Activated naive CD4-positive, alpha-beta T cell treated with Interleukin-2 at 50 U/mL for 16 hours (primary cell): ENCODE measurements at places on chromosomes 5 and 9.

- no peak for DNase-seq
Measured at GRCh38 chr5:143435210-143435657, 31.7 kb upstream of the NR3C1 start.

GRCh38 chr9:92173318-92173717 is 58.1 kb upstream of the SPTLC1 start:
- no peak for DNase-seq

GRCh38 chr9:38727497-38728001 is 7.6 kb upstream of the FAM240B start:
- no peak for DNase-seq

DNA sequence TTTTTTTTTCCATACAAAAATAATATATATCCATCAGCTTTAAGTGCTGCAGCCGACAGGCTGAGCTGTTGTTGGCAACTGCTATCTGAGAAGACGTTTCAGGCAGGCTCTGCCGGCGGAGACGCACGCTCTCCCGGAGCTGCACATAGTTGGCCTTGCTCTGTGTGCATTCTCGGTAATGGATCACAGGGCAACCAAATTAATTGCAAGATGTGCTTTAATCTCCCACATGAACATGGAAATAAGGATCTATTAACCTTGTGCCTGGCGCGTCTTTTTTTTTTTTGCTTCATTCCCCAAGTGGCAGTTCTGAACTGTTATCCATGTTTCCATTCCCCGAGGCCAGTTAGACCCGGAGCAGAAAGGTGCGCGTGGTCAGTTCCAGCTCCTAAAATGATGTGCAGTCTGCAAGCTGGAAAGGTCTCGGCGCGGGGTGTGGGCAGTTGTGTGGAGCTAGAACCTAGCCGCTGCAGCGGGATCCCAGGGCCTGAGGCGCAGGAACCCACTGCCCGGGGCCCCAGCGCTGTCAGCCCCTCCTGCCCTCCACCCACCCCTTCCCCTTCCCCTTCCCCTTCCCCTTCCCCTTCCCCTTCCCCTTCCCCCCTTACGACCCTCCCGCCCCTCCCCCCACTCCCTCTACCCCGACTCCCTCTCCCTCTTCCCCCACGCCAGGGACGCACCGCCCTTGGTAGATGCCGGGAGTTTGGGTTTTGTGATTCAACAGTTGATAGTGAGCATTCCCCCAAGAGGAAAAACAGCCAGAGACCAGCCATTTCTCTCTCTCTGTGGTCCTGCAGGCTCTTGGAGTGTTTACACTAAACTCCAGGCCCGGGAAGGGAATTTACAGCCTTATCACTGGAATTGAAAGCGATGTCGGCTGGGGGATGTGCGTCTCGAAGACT is 137.8 kb downstream of the CEP120 start:
- no peak for DNase-seq

DNA sequence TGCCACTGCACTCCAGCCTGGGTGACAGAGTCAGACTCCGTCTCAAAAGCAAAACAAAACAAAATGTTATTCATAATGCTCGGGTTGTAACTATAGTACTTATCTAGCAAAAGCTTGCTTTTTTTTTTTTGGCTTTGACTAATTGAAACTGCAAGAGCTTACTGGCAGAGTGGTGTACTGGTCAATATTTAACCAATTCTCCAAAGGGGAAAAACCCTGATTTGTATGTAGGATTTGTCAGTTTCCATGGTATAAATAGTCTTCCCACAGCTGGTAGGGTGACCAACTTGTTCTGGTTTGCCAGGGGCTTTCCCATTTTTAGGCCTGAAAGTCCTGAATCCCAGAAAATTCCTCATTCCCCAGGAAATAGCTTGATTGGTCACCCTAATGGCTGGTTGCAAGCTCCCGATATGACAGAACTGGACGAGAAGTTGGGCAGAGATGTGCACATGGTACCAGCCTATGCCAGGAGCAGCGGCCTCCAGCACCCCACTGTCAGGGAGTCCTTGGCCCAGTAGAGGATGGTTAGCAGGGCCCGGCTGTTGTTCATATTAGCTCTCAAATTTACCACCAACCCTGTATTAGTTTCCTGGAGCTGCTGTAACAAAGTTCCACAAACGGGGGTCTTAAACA is 58.0 kb downstream of the FXN start:
- no peak for DNase-seq

GRCh38 chr9:87063871-87064270 is 116.6 kb upstream of the GAS1 start:
- DNase-seq: no peak

DNA sequence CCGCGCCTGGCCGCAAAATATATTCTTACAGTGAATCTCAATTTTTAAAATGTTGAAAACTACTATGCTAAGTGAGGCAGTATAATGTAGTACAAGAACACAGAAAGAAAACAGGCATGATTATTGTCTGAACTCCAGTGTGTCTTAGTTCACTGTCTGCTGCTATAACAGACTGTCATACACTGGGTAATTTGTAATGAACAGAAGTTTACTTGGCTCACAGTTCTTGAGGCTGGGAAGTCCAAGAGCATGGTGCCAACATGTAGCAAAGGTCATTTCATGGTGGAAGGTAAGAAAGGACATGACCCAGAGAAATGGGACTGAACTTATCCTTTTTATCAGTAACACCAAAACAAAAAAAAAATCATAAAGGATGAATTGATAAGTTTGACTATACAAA is 19.9 kb upstream of the TEX10 start:
- DNase-seq: no peak

DNA sequence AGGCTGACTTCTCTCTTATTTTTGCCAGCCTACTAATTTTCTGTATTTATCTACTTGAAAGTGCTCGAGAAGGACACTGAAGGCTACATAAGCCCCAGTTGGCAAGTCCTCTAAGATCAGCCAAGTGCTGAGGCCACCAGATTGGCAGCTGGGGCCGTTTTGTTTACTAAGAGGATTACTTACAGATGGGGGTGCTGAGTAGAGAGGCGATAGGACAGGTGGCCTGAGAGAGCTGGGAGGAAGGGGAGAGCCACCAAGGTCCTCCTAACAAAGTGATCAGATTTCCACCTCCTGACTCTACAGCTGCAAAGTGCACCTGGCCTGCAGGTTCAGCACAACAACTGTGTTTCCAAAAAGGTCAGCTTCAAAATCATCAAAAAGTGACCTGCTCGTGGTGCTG is 32.9 kb downstream of the FRMD3 start:
- no peak for DNase-seq

DNA sequence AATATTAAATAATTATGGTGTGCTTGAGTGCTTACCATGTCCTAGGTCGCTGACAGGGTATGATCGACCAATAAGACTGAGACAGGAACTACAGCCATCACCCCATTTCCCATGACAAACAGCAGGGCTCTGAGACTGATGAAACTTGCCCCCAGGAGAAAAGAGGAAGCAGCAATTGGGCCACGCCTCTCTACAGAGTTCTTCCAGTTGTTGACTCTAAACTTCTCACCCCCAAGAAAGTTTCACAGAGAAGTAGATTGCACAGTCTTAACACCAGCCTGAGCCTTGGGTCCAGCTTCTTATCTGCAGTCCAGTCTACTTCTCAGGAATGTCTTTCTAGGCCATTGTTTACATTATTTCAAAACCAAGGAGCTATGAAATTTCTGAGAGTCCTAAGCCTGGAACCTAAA is 182.2 kb upstream of the ANKRD55 start:
- DNase-seq: no peak

GRCh38 chr9:124590889-124591641 is 83.9 kb upstream of the NR5A1 start:
- DNase-seq: no peak

- no peak for DNase-seq
Measured at GRCh38 chr9:128397831-128398230, 22.8 kb upstream of the CERCAM start.

- DNase-seq: no peak
Measured at GRCh38 chr9:98330831-98331230, 75.4 kb upstream of the TBC1D2 start.

GRCh38 chr9:128141604-128142003 is 7.6 kb upstream of the LCN2 start:
- no peak for DNase-seq

DNA sequence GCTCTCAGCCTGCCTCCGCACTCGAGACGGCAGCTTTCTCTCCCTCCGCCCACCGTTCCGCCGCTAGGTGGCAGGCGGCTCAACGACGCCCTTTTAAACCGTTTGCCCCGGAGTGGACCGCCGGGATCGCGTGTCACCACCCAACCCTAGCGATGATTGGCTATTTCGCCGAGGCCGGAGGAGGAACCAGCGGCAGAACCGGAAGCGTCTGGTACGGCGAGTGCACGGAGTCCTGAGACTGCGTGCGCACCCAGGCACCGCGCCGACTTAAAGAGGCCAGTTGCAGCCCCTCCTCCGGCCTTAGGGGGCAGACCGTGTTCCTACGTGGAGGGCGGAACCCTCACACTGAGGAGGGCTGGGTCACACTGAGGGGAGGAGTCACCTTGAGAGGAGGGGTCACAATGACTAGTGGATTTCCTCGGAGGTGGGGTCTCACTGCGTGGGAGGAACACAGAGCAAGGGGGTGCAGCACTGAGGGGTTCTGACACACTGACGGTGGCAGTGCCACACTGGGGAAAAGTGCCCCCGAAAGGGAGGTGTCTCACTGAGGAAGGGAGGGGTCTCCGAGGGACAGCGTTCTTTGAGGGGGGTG is 980 bp upstream of the TESK1 start:
- DNase-seq: peak; percentile 99

GRCh38 chr9:4211806-4212205 is 88.1 kb downstream of the GLIS3 start:
- DNase-seq: no peak

DNA sequence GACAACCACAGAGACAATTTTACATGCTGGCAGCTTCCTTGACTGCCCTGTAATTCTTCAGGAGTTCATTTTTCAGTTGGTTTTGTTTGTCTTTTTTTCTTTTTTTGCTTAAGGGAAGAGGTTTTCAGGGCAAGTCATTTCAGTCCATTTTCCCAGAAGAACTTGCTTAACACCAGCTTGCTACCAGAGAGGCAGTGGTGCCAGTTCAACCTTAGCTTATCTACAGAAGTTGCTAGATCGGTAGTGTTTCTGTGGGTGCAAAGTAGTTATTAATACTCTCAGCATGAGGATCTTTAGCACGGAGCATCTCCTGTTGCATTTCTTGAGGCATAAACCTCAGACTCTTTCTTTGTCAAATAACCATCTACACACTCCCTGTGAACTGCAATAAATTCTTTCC is 1.1 kb downstream of the SPEF2 start:
- DNase-seq: no peak

GRCh38 chr5:161115941-161116340 is 263.9 kb upstream of the ATP10B start:
- no peak for DNase-seq

DNA sequence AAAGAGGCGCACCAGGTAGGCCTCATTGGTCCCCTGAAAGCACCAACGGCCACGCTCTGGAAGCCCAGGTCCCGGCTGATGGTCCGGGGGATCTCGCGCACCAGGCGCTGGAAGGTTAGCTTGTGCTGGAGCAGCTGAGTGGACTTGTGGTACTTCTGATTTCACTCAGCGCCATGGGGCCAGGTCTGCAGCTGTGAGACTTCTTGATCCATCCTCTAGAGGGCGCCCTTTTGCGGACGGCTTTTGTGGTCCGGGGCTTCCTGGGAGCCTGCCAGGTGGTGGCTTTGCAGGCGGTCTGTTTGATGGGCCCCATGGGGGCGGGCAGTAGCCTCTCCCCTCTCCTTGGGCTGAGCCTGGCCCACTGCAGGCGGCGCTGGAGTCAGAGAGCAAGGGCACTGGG is 10.4 kb downstream of the TAF11L12 start:
- no peak for DNase-seq

DNA sequence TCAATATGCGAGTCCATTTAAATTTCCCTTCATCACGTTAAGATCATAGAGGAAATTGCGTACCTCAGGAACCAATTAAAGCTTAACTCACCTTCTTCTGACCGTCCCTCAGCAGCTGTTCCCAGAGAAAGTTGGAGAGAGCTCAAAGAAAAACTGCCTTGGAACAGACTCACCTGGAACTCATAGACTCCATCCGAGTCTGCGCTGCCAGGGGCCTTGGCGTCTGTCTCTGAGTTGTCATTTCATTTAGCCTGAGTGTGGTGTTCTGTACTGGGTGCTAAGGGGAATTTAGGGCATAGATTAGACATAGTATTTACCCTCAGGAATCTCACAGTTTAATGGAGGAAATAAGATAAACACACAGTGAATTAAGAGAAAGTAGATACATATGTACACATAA is 892.7 kb downstream of the TLE1 start:
- no peak for DNase-seq

DNA sequence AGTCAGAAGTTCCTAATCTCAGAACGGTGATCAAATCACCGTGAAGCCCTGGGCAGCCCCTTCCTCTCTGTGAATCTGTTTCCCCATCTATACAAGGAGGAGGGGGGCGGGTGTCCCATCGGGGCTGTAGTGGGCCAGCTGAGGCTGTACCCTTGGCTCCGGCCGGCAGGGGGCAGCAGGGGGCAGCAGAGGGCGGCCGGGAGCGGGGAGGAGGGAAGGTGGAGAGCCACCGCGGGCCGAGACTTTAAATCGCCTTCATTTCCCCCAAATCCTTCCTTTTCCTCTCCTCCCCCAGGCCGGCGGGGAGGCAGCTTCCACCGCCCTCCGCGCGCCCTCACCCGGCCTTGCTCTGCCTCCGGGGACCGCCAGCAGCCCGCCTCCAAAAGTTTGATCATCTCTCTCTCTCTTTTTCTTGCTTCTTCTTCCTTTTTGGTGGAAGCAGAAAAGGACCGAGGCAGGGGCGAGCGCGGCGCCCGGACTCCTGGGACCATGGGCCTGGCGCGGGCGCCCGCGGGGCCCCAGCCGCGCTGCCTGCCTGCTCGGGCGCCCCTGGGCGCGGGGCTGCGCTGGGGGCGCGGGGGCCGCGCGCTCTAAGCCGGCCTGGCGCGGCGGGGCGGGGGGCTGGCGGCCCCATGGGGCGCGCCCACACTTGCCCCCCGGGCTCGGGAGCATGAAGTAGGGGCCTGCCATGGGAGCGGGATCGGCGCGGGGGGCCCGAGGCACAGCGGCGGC is at the start of gene COL27A1:
Gene COL27A1 (plus strand): TSS at position 275 of the 732 bp plus-strand sequence. CDS start 414 bp downstream, at position 689.
- peak; percentile 81 for DNase-seq

GRCh38 chr9:87040410-87041009 is 93.2 kb upstream of the GAS1 start:
- no peak for DNase-seq

GRCh38 chr5:52658246-52658645 is 129.5 kb upstream of the ITGA1 start:
- no peak for DNase-seq

DNA sequence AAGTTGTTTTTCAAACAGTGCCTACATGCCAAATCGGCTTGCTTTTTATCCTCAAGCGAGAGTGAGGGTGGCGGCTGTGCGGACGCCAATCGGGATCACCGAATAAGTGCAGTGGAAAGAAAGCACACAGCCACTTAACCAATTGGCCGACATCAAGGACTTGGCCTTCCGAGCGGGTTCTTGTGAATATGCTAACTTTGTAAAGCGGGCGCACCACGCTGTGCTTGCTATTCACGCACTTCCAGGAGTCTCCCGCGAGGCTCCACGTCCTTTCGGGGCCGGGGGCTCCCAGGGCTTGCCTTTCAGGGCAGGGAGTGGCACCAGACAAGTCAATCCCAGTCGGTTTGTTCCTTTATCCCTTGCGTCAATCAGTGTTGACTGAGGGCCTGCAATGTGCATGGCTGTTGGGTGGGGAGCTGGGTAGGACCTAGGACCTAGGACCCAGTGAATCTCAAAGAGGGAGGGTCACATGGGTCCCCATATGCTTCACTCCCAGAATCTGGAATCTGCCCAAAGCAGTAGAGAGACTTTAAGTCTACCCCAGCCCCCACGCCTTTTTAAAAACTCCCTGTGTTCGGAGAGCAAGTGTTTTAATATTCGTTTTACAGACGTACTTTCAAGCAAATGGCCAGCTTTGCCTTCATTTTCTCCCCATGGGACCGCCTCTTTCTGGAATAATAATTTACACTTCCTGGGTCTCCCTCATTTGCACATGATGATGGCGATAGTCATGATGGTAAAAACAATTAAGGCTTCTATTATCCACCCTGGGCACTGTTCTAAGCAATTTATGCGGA is 2.0 kb upstream of the GCNT4 start:
- no peak for DNase-seq
